ENCODE measurements at places on chromosomes 16 and 17. TPM values are rescaled to one million over a fixed set of nuclear protein-coding genes. Genes with fewer than 3 reads are reported as not detected.

DNA sequence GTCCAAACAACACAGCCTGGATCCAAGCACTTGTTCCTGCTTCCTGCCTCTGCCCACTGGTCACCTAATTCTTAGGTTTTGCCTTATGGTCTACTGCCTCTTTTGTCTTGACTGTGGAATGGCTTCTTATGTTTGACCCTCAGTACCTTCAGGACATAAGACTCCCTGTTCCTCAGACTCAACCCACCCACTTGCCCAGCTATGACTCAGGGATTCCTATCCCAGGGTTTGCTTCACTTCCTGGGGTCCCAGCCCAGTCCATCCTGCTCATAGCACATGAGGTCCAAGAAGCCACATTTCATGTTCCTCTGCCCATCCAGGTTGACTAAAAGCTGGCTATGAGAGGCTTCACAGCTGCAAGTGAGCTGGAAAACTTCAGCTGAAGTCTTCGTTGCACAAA lies 320.9 kb upstream of the CDH5 start:
- no peaks in the 10 kb centered on the region for H3K36me3 ChIP-seq
- no peaks in the 10 kb centered on the region for H3K4me1 ChIP-seq
- H3K27ac ChIP-seq, result no peak overlapping the region
- H3K4me3 ChIP-seq, result no peak overlapping the region
- no peak for DNase-seq
- no peaks in the 10 kb centered on the region for H3K27me3 ChIP-seq

GRCh38 chr16:16081141-16081540 lies 131.7 kb downstream of the ABCC1 start:
- no peak overlapping the region for H3K27ac ChIP-seq
- H3K4me1 ChIP-seq, result no peaks in the 10 kb centered on the region
- no peaks in the 10 kb centered on the region for H3K27me3 ChIP-seq
- DNase-seq, result no peak
- no peak overlapping the region for H3K4me3 ChIP-seq

GRCh38 chr17:83150369-83151055 lies 71.1 kb downstream of the METRNL start:
- no peaks in the 10 kb centered on the region for H3K36me3 ChIP-seq
- peaks cover 5% of the 10 kb centered on the region for H3K4me1 ChIP-seq
- no peak overlapping the region for H3K4me3 ChIP-seq
- H3K27me3 ChIP-seq, result no peaks in the 10 kb centered on the region
- DNase-seq, result no peak

- H3K27me3 ChIP-seq, result no peaks in the 10 kb centered on the region
- H3K4me3 ChIP-seq, result no peak overlapping the region
These were observed 6.7 kb upstream of the ADGRG1 start for GRCh38 chr16:57621521-57622271.

GRCh38 chr17:65856865-65857264 lies 295.4 kb upstream of the AXIN2 start:
- H3K4me1 ChIP-seq, result no peaks in the 10 kb centered on the region
- no peak for DNase-seq
- no peak overlapping the region for H3K4me3 ChIP-seq
- H3K27me3 ChIP-seq, result no peaks in the 10 kb centered on the region
- no peaks in the 10 kb centered on the region for H3K36me3 ChIP-seq

DNA sequence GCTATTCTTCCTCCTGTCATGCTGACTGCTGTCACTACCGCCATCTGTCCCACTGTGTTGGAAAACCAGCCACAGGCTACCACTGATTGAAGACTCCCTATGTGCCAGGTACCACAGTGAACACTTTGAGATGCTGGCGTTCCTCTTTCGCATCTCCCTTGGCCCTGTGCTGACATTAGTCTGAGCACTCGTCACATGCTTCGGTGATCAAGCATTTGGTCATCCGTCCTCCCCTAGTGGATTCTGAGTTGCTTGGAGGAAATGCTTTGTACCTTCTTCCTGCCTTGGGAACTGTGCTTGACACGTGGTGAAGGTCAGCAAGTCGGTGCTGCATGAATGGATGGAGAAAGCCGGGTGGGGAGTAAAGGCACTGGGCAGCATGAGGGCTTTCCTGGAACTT lies 260.1 kb downstream of the SNX29 start:
- H3K27ac ChIP-seq, result no peak overlapping the region
- H3K27me3 ChIP-seq, result no peaks in the 10 kb centered on the region
- H3K4me1 ChIP-seq, result peaks cover 7% of the 10 kb centered on the region
- no peak overlapping the region for H3K4me3 ChIP-seq
- DNase-seq, result no peak

- no peak overlapping the region for H3K4me3 ChIP-seq
- H3K36me3 ChIP-seq, result no peaks in the 10 kb centered on the region
- DNase-seq, result no peak
- no peaks in the 10 kb centered on the region for H3K27me3 ChIP-seq
- H3K27ac ChIP-seq, result no peak overlapping the region
These were observed 58.8 kb downstream of the GAS7 start for GRCh38 chr17:10139577-10139976.

- no peak overlapping the region for H3K4me3 ChIP-seq
- peaks cover 83% of the 10 kb centered on the region for H3K4me1 ChIP-seq
- no peak for DNase-seq
These were observed 24.9 kb downstream of the CDC42EP4 start for GRCh38 chr17:73286863-73287296.

DNA sequence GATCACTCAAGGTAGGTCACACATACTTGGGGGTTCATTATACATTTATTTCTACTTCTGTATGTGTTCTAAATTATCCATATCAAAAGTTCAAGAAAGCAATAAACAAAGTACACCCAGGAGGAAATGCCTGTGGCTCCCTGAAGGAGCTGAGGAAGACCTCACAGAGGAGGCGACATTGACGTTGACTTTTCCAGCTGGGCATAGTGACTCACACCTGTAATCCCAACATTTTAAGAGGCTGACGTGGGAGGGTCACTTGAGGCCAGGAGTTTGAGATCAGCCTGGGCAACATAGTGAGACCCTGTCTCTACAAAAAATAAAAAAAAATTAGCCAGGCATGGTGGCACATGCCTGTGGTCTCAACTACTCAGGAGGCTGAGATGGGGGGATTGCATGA lies 16.3 kb downstream of the ITGAD start:
- DNase-seq, result no peak
- H3K4me3 ChIP-seq, result no peak overlapping the region
- no peaks in the 10 kb centered on the region for H3K27me3 ChIP-seq
- H3K36me3 ChIP-seq, result no peaks in the 10 kb centered on the region

Gene SNX20
- total RNA-seq, result 2.6 TPM

Gene PYDC1
- total RNA-seq, result not detected

Gene ADORA2B
- 50.5 TPM for total RNA-seq

Gene TAC4
- total RNA-seq, result not detected

Gene FAM20A
- 3.3 TPM for total RNA-seq
